ENCODE measurements at places on chromosomes 1 and 21.

DNA sequence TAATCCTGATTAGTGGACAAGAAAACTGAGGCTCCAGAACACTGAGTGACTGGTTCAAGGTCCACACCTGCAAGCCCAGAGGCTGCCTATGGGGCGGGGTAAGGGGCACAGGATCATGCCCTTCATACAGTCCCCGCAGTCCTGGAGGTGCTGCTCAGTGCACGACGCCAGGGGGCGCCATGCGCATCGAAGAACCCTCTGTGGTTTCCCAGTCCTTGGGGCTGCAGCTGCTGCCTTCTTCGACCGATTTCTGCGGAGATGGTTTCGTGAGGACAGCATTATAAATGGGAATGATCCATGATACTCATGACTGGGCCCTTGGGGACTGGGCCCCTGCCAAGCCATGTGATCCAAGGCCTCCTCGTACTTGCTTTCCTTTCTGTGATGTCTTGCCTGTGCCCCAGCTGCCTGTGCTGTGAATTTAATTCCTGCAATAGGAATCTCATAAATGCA, 37.1 kb upstream of the ARHGEF10L start:
- peak; percentile 66 for DNase-seq

DNA sequence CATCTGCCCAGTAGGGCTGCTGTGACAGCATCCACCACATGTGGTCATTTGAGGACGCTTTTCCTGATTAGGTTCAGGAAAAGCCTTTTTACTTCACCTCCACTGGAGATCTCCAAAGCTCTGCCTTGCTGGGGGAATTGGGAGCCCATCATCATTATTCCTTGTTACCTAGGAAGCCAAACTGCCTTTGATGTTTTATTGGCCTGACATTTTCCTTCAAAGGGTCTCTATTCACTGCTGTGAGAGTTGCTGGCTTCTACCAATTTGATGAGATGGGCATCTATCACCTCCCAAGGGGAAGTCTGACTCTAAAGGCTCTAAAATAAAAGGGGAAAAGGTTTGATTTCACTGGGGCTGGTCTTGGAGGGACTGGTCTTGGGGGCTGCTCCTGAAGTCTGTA, 678.6 kb downstream of the PTPRU start:
- no peak for DNase-seq

- DNase-seq: no peak
These were observed 2.8 kb downstream of the DNTTIP2 start for GRCh38 chr1:93876244-93876643.

DNA sequence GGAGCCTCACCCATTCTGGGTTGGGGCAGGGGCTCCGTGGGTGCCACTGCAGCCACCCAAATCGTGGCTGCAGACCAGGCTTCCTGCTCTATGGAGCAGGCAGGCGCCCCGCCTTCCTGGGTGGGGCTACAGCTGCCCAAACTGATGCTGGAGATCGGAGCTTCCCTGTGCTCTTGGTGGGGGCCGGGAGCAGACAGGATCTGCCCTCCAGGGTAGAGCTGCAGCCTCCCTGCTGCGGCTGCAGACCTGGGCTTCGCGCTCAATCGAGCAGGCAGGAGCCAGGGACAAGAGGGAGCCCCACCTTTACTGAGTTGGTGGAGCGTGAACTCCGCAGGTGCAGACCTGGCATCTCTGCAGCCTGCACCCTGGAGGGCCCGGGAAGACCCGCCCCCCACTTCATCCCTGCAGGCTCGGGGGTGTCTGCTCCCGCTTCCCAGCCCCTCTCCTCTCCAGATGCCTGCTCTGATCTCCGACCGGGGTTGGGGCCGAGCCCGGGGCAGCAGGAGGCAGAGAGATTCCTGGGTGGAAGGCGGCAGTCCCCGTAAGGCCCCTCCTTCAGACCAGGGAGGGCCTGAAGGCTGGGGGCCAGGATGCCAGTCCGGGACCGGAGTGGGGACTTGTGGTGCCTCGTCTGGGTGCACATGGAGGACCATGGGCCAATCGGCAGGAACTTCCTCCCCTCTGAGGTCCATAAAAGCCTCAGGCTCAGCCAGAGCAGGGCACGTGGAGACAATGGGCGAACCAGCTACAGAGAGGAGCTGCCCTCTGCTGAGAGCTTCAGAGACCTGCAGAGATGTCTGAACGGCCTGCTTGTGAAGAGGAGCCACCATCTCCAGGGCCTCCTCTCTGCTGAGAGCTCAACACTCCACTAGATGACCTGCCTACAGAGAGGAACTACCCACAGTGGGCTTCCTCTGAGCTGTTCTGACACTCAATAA, 359.3 kb downstream of the SMYD3 start:
- no peak for DNase-seq

DNA sequence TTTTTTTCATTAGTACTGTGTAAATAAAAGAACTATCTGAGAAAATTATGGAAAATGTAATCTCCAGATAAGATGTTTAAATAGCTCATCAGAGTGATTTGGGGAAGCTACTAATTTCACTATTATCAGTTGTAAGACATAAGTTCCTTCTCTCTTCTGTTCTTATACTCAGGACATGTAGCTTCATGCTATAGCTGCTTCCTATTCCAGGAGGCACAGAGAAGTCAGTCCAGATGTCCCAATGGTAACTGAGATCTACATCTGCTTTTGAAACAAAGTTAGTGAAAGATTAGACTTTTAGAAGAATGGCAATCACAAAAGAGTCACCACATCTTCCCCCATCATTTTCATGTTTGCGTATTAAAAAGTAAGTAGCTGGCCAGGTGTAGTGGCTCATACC, 5.6 kb downstream of the MAP3K21 start:
- no peak for DNase-seq

DNA sequence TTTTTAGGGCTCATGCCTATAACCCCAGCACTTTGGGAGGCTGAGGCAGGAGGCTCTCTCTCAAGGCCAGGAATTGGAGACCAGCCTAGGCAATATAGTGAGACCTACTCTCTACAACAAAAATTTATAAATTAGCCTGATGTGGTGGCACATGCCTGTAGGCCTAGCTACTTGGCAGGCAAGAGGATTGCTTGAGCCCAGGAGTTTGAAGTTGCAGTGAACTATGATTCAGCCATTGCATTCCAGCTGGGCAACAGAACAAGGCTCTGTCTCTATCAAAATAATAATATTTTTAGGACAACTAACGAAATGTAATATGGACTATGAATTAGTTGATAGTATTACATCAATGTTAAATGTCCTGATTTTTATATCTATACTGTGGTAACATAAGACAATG, 68.8 kb upstream of the ARID1A start:
- no peak for DNase-seq

DNA sequence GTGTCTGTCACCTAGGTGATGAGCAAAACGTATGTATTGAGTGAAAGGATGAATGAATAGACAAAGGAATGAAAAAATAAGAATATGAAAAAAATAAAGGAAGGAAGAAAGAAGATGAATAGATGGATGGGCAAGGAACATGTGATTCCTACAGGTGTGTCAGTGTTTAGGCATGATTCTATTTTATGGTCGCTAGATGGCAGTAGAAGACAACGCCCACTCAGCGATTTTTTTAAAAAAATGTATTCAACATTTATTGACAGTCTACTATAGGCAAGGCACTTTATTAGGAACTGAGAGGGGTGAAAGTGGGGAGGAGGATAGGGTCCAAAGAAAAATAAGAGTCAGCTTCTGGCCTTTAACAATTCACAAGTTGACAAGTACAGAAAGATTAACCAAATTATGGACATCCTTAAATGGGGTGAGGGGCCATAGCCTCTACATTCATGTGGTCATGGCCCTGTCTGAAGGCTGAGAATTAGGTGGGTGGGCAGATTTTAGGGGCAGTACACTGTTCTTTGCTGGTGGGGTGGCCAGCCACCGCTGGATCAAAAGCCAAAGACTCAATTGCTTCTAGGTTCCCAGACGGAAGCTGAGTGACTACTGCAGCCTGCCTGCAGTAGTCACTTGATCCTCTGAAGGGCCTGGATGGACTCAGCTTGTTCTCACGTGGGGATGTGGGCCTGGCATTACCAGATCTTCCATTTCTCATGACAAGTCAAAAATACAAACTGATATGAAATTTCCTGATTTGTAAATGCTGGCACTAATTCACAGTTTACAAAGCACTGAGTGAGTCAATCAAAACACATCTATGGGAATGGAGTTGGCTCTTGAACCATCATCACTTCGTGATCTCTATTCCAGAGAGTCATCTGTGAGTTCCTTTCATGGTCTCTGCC, 83.9 kb downstream of the FASLG start:
- no peak for DNase-seq

DNA sequence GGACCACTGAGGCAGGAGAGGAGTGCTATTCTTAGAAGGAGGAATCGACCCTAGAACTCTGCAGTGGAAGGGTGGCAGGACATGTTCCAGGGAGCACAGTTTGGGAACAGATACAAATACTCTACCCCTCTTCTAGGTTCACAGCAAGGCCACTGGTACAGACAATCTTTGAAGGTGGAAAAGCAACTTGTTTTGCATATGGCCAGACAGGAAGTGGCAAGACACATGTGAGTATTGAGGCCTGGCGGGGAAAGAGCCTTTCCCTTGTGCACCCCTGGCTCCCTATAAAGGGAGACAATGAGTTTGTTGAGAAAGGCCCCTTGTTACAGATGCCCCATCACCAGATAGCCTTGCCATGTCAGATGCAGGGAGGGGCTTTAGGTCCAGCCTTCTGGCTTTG, 17.8 kb downstream of the KIF2C start:
- no peak for DNase-seq

DNA sequence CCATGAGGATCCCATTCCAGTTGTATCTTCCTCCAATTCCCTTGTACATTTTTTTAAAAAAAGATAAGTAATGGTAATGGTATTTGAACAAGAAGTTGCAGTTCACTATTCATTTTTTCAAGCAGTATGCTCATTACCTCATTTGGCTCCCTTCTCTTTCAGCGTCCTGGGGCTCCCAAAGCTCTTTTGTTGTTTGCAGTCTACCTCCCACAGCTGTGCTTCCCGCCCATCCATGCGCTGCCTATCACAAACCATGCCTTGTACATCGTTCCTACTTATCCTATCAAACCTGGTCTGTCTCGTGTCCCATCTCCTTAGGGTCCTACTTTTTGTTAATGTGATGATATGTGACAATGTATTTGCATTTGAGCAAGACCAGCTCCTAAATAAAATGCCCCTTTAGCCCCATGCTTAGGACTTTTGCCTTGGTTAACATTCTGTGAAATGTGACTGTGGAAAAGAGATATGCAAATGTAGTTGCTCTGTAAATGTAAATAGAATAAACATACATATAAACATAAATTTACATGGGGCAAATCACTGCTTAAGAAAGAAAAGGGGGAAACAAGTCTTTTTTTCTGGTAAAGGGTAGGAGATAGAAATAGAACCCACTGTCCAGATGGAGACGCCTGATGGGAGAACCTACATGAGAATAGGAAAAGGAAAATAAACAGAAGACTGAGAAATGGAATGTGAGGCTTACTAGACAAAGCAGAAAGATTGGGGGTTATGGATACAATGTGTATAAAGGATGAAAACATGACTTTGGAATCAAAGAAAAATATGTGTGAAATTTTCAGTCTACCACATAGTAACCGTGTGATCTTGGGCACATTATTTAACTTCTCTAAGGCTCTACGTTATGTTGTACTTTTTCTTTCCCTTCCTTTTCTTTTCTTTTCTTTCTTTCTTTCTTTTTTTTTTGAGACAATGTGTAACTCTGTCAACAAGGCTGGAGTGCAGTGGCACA, 59.8 kb upstream of the PLXNA2 start:
- no peak for DNase-seq

GRCh38 chr1:161730050-161730564, 8.8 kb downstream of the FCRLB start:
- DNase-seq: no peak

GRCh38 chr1:59908084-59908483, 18.5 kb downstream of the CYP2J2 start:
- DNase-seq: no peak

DNA sequence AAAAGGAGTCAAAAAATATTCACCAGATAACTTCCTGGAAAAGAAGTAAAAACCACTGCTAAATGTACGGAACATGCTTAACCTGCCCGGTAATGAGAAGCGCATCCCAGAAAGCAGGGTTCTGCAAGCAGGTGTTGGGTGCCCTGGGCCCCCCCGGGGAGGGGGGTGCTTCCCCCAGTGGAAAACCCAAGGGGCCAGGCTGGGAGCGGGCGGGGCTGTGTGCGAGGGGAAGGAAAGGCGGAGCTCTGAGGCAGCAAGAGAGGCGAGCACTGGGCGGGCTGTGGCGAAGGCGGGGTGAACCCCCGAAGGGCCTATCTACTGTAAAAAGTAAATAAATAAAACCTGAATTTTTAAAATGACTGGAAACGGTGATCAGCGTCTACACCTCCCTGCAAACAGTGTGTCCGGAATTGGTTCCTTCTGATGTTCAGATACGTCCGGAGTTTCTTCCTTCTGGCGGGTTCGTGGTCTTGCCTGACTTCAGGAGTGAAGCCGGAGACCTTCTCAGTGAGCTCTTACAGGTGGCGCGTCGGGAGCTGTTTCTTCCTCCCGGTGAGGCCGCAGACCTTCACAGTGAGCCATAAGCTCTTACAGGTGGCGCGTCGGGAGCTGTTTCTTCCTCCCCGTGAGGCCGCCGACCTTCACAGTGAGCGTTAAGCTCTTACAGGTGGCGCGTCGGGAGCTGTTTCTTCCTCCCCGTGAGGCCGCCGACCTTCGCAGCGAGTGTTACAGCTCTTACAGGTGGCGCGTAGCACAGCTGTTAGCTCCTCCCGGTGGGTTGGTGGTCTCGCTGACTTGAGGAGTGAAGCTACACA, 13.4 kb downstream of the FTCD start:
- no peak for DNase-seq

GRCh38 chr1:241212628-241213027, 144.4 kb downstream of the RGS7 start:
- no peak for DNase-seq

DNA sequence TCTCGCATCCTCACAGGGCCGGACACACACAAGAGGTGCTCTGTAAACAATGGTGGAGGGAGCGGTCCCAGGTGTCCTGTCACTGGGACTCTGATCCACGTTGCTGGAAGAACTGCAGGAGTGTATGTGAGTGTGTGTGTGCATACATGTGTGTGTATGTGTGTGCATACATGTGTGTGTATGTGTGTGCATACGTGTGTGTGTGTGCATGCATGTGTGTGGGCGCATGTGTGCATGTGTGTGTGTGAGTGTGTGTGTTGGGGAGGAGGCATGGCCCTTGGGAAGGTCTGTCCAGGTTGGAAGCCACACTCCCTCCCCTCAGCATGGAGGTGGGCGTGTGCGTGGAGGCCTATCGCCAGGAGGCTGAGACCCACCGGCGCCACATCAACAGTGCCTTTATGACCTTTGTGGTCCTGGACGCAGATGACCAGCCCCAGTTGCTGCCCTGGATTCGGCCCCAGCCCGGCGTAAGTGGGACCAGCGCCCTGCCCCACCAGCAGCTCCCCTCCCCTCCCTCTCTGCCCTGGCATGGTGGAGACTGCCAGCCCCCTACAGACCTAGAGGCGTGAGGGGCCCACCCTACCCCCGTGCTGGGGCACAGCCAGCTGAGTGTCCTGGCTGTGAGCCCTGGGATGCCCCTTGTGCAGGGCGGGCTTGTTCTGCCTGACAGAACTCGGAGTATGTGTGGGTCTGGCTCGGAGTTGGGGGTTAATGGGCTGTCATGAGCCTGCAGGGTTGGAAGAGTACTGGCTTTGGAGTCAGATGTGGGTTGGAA, 22.2 kb downstream of the FAM151A start:
- DNase-seq: peak; percentile 41
